ENCODE measurements at places on chromosomes 3 and 15. TPM values are rescaled to one million over a fixed set of nuclear protein-coding genes. Genes with fewer than 3 reads are reported as not detected.

DNA sequence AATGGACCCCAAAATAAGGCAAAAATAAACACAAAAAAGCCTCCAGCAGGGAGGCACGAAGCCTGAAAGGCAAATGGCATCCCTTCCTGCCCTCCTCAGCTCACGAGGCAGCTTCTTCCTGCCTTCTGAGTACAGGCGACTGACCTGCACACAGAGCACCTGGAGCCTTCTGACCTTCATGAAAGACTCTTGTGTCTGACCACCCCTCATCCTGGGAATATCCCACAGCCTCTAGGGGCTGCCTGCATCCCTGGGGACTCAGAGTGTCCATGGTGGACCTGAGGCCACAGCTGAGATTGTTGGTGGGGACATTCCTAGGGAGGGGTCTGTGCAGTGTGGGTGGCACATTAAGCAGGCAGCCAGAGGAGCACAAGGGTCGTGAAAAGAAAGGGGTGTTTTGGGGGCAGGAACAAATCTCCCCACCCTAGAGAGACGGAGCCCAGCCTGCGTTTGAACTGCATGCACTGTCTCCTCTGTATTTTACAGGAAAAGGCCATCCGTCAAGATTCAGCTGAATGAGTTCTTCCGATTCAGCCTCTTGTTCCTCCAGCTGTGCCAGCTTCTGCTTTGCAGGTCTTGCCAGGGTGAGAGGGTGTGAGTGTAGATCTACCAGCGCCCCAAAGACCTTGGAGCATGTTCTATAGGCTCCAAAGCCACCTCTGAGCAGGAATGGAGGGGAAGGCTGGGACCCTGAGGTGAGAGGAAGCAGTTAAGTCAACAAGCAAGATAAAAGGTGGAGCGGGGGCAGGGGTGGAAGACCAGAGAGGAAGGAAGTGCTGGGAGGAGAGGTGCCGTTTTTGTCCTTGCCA, 80.4 kb upstream of the MEF2A start:
- H3K4me1 ChIP-seq, result peaks cover 17% of the 10 kb centered on the region
- peak overlapping the region; percentile 38 for H3K4me3 ChIP-seq
- peak overlapping the region; percentile 65 for H3K27ac ChIP-seq
- H3K27me3 ChIP-seq, result no peaks in the 10 kb centered on the region
- no peak for DNase-seq

GRCh38 chr3:122926322-122926721, 101.2 kb downstream of the SEMA5B start:
- H3K4me1 ChIP-seq, result peaks cover 5% of the 10 kb centered on the region
- H3K36me3 ChIP-seq, result no peaks in the 10 kb centered on the region
- H3K4me3 ChIP-seq, result no peak overlapping the region
- DNase-seq, result no peak
- no peaks in the 10 kb centered on the region for H3K27me3 ChIP-seq

GRCh38 chr3:37882711-37883110, 21.0 kb downstream of the CTDSPL start:
- H3K4me1 ChIP-seq, result peaks cover 13% of the 10 kb centered on the region
- no peak for DNase-seq
- H3K27me3 ChIP-seq, result no peaks in the 10 kb centered on the region
- no peak overlapping the region for H3K27ac ChIP-seq
- no peak overlapping the region for H3K4me3 ChIP-seq

The RARRES1 gene
- total RNA-seq, result not detected

The RPN1 gene
- total RNA-seq, result 240 TPM

DNA sequence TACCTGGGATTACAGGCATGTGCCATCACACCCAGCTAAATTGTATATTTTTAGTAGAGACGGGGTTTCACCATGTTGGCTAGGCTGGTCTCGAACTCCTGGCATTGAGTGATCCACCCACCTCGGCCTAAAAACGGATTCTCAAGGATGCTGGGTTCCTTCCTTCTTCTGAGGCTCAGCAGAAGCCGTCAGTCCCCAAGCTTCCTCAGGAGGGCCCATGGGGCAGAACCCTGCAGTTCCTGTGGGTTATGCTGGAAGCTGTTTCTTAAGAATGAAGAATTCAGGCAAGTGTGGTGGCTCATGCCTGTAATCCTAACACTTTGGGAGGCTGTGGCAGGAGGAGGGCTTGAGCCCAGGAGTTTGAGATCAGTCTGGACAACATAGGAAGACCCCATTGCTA, 29.0 kb upstream of the ZNF710 start:
- no peak for DNase-seq
- no peak overlapping the region for H3K4me3 ChIP-seq
- no peak overlapping the region for H3K27ac ChIP-seq

The GPR156 gene
- total RNA-seq, result 1.0 TPM

The GPR87 gene
- total RNA-seq, result 51.8 TPM

The PLSCR2 gene
- total RNA-seq, result not detected

The NAALADL2 gene
- total RNA-seq, result 4.2 TPM

GRCh38 chr3:29755416-29755815, 474.5 kb downstream of the RBMS3 start:
- H3K4me3 ChIP-seq, result no peak overlapping the region
- H3K36me3 ChIP-seq, result peaks cover 5% of the 10 kb centered on the region
- H3K4me1 ChIP-seq, result peaks cover 35% of the 10 kb centered on the region
- no peak for DNase-seq
- H3K27ac ChIP-seq, result peak overlapping the region; percentile 95
- no peaks in the 10 kb centered on the region for H3K27me3 ChIP-seq

The DAZL gene
- total RNA-seq, result not detected

GRCh38 chr3:32454111-32454510, 48.5 kb downstream of the CMTM6 start:
- no peak overlapping the region for H3K4me3 ChIP-seq
- no peak for DNase-seq
- H3K27ac ChIP-seq, result no peak overlapping the region
- peaks cover 9% of the 10 kb centered on the region for H3K36me3 ChIP-seq

The UBA3 gene
- 41.1 TPM for total RNA-seq

The EOMES gene
- 1.3 TPM for total RNA-seq

The ANKRD63 gene
- total RNA-seq, result not detected

The NEK10 gene
- 1.1 TPM for total RNA-seq

DNA sequence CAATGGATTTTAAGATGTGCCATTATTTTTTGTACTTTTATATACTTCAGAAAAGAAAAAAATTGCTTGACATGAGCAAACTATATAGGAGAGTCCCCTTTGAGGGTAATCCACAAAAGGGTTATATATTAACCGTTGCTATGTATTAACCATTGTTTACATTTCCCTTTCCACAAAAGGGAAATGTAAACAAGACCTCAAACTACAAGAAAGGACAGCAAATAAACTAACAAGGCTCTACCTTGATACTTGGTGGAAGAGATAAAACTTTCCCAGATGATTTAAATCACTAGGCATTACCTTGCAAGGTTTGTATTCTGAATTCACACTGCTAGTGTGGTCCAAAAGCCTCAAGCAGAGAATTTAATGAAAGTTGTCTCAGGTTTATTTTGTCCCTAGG, 616.3 kb upstream of the BCHE start:
- no peaks in the 10 kb centered on the region for H3K27me3 ChIP-seq
- H3K27ac ChIP-seq, result no peak overlapping the region
- H3K4me1 ChIP-seq, result peaks cover 6% of the 10 kb centered on the region
- no peak for DNase-seq

GRCh38 chr3:33718595-33718907, 497 bp upstream of the CLASP2 start:
- H3K27me3 ChIP-seq, result no peaks in the 10 kb centered on the region
- H3K4me3 ChIP-seq, result no peak overlapping the region
- no peak overlapping the region for H3K27ac ChIP-seq
